NCI-H526 (cell line): ENCODE measurements at places on chromosomes 2 and 18.

- no peak for DNase-seq
These were observed 71.8 kb downstream of the TGOLN2 start for GRCh38 chr2:85255813-85256594.

- DNase-seq, result no peak
These were observed 1.1 kb upstream of the TTC27 start for GRCh38 chr2:32626639-32627221.

DNA sequence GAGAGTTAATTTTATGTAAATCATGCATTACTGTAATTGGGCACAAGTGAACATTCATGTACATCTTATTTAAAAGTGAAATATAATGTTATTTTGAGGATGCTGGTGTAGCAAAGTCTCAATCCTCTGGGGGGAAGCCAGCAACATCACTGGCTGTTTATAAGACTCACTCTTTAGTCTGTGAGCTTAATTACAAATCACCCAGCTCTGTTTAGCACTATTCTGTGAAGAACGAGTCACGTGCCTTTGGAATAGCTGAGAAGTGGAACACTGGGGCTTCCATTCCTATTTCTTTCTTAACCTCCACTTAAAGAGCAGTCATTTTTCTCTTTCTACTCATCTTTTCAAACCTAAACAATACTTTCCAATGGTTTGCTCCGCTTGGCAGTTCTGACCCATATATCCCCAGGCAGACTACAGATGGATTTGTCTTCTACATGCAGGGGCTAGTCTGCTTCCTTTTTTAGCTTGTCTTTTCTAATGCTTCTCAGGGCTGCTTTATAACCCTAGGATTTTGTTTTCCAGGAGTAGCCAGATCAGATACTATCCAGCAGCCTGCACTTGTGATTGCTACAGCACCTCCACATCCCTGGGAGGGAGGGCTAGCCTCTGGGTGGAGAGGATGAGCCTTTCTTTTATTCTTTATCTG lies 95.3 kb upstream of the CAVIN2 start:
- no peak for DNase-seq

GRCh38 chr2:171191021-171191420 lies 30.3 kb upstream of the TLK1 start:
- no peak for DNase-seq

GRCh38 chr18:34549367-34549766 lies 160.7 kb upstream of the DTNA start:
- no peak for DNase-seq
